ENCODE measurements at places on chromosomes 11 and 22. TPM values are rescaled to one million over a fixed set of nuclear protein-coding genes. Genes with fewer than 3 reads are reported as not detected.

The AGBL2 gene
- total RNA-seq = 2.1 TPM

The OOSP2 gene
- not detected for total RNA-seq

The FIBIN gene
- total RNA-seq = 112 TPM

The ASRGL1 gene
- not detected for total RNA-seq

The SCGB1C1 gene
- total RNA-seq = not detected

The TBX1 gene
- not detected for total RNA-seq

The TMEM191B gene
- 4.1 TPM for total RNA-seq
